ENCODE measurements at places on chromosomes 2 and 18.
A peak's percentile ranks its signal among the peaks of the same experiment; 100 is the strongest.

GRCh38 chr2:102848366-102848839 lies 86.6 kb downstream of the TMEM182 start:
- no peak for DNase-seq

GRCh38 chr2:61993422-61994024 lies 88.0 kb downstream of the COMMD1 start:
- no peak for DNase-seq

DNA sequence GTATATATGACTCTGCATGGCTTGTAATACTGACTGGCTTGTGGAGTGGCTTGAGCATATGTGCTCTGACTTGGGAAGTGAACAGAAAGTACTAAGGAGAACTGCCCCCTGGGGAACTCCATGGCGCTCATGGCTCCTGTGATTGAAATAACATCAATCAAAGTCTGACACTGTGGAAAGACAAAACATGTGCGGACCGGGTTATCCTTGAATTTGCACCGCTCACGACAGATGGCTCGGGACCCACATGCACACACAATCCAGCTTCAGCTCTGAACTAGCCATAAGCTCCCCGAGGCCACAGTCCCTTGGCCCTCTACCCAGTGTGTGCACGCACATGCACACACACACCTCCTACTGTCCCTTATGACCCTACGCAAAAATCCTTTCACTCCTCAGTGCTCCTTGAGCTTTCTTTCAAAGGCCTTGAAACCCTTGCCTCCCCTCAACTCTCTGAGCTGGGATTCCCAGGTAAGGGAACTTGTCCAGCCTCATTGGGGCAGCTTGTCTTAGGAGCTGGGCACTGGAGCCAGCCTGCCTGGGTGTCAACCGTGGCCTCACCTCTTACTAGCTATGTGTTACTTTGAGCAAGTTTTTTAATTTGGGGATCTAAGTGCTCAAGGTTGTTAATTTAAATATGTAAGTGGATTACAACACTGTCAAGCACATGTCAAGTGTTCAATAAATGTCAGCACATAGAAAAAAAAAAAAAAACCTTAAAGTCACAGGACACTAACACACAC lies 43.6 kb downstream of the MRPS5 start:
- DNase-seq: no peak

GRCh38 chr2:158507679-158508078 lies 50.9 kb downstream of the PKP4 start:
- DNase-seq: no peak

DNA sequence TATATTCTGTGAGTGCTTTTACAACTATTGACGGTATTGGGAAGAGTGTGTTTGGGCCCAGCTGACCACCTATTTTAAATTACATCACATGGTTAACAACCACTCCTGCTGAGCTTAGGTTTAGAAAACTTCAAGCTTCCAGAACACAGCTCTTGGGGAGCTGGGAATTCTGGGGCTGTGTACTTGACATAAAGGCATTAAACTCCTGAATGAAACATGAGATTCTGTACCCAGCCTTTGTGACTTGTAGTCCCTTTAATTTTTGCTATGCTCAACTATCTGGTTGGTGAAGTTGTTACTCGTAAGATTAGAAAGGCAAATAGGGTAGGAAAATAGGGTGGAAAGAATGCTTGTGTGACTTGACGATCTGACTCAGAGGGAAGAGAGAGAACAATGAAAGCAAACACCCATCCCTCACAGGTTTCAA lies 66.9 kb downstream of the LTBP1 start:
- DNase-seq: no peak

GRCh38 chr2:46655551-46656436 lies 176.4 kb downstream of the TMEM247 start:
- DNase-seq: no peak

GRCh38 chr18:39841482-39842365 lies 2113.3 kb upstream of the PIK3C3 start:
- peak; percentile 71 for DNase-seq

- no peak for DNase-seq
Measured at GRCh38 chr2:113257516-113258264, 21.0 kb downstream of the PAX8 start.

- DNase-seq: no peak
Measured at GRCh38 chr2:136129601-136130000, 11.7 kb upstream of the CXCR4 start.

DNA sequence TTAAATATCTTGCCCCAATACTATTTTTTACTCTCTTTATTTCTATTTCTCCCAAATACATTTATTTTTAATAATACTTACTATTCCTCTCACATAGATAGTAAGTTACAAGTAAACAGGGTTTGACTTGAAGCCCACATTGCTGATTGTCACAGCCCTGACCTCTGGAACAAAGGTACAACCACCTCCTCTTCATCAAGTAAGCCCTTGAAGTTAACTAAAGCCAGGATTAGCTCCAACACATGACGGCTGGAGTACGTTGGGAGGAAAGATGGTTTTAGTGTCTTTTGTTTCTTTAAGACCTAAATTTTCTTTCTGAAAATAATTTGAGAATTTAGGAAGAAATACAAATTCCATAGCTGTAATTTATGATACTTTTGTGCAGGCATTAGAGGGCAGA lies 949 bp downstream of the MYOM1 start:
- DNase-seq: no peak

DNA sequence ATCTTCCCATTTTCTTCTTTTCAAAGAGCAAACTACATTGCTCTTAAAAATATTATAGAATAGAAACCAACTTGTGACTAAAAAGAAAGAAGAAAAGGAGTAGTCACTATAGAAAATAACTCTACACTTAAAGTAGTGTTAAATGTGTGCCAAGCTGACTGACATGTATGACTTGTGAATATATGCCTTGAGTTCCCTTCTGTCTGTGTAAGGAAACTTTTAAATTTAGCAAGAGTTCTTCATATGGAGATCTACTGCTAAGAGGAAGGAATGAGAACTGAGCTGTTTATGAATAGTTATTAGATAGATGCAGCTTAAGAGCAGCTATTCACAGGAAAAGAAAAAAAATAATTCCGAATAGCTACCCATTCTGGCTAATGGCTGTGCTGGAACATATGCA lies 1221.7 kb upstream of the ZEB2 start:
- no peak for DNase-seq

DNA sequence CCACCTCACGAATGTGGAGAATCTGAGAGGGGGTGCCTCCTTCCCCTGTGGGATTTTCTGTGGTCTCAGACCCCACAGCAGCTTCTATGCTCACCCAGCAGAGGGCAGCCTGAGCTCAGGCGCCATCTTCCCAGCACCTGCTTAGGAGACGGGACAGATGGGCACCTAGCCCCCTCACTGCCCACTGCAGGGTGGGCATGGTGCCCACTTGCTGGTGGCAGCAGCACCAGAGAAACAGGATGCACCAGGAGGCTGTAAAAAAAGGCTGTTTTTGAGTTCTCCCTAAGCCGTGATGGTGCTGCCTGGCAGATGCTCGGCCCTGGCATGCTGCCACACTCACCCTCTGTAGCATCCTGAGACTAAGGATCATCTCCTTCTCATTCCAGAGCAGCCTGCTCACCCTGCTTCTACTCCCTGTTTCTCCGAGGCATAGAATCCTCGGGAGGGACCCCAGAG lies 19.1 kb upstream of the SLC20A1 start:
- peak; percentile 27 for DNase-seq

- DNase-seq: no peak
Measured at GRCh38 chr2:22020091-22020742, 896.4 kb downstream of the TDRD15 start.

- DNase-seq: no peak
Measured at GRCh38 chr2:160294339-160294803, 94.3 kb upstream of the ITGB6 start.

DNA sequence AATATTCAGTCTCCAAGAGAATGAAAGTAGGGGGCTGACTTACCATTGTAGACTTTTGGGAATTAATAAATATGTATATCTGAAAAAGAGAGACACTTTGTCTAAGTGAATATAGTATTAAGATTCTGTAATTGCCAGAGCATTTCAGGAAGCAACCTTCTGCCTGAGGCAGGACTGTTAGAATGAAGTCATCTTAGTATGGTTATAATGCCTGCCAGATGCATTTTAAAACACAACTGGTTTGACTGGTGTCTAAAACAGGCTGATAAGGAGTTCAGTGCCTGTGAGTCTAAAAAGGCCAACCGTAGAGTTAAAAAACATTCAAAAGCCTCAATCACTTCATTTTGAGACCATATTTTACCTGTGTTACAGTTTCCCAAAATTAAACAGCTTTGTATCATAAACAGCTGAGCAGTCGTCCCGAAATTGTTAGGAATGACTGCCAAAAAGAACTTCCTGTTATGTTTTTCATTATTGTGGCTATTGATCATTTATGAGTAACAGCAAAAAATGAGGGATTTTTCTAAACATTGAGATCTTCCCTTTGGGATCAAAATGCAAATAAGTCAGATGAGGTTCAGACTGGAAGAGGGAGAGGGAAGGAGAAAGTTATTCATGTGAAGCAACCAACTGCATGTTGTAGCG lies 443.9 kb downstream of the PID1 start:
- no peak for DNase-seq

DNA sequence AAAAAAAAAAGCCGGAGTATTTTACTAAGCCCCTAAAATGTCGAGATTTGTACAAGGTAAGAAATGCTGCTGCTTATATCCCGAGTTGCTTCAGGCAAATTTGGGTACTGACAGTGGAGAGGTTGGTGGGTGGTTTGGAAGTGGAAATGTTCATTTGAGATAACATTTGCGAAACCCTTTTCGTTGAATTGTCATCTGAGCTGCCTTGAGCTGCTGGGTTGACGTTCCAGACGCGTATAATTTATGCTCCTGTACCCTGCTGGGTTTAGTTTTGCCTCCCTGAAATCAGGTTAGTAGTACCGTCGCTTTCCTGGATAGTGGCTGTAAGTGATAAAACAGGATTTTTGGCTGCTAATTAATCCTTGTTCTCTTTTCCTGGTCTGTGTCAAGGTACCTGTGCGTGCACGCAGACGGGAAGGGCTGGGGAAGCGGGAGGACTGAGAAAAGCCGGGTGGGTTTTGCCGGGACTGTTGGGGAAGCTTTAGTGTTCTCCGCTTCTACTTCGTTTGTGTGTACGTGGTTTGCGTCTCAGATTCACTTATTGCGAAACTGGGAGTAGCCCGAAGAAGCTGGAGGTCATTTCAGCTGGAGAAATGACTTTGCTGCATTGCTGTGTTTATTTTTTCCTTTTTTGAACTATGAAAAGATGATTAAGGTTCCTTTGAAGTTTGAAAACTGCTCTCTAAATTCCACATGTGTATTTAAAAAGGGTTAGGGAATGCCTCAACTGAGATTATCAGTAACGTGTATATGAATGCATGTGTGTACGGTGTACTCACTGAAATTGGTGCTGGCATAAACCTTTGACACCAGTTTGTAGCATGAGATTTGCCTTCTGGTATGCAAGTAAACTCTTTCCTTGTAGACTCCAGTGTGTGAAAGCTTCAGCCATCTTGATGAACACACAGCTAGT lies 709 bp downstream of the UGP2 start:
- no peak for DNase-seq

DNA sequence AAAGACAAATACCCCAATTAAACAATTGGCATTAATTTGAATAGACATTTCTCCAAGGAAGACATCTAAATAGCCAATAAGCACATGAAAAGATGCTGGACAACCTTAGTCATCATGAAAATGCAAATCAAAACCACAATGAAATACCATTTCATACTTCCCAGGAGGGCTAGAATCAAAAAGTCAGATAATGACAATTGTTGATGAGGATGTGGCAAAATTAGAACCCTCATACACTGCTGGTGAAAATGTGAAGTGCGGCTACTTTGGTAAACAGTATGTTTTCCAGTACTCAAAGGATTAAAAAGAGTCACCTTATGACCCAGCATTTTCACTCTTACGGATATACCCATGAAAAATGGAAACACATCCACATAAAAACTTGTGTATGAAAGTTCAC lies 91.6 kb downstream of the FIGN start:
- no peak for DNase-seq

GRCh38 chr2:113041871-113042270 lies 10.8 kb downstream of the IL36B start:
- no peak for DNase-seq

GRCh38 chr18:59468821-59469220 lies 109.8 kb upstream of the LMAN1 start:
- DNase-seq: no peak

- no peak for DNase-seq
Measured at GRCh38 chr2:48885841-48886240, 130.3 kb upstream of the LHCGR start.

DNA sequence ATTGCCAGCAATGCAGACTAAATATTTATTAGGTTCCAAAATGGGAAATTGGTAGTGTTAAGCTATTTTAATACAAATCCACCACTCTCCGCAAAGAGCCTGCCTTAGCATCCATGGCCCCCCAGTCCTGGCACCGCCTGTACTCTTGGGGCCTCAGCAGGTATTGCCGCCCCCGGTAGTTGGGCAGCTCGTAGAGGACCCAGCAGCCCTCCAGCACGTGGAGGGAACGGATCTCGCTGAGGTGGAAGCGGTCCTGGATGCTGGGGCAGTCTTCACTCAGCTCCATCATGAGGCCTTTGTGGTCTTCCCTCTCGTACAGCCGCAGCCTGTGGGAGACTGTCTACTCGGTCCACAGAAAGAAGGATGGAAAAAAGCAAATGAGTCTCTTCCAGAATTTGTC lies 1.5 kb downstream of the CRYGC start:
- DNase-seq: no peak

DNA sequence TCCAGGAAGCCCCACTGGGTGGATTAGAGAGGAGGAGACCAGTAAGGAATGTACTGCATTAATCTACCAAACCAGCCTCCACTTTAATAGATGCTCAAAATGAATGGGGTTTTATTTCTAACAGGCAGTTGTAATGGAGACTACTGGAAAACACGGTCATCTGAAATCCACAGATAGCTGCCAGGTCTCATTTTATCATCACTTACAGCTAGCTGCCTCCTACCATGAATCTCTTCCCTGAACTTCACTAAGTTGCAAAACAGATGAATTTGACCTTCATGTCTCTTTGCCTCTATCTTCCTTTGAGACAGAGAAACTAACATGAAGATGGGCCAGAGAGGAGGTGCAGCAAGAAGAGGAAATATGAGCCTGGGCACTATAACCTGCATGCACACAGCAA lies 21.9 kb downstream of the ZBTB7C start:
- no peak for DNase-seq

GRCh38 chr2:127891811-127892210 lies 6.1 kb upstream of the AMMECR1L start:
- DNase-seq: no peak

- DNase-seq: no peak
Measured at GRCh38 chr2:146123714-146124113, 1603.8 kb upstream of the ZEB2 start.

Measured in NCI-H1930 (cell line).